Activated CD4-positive, CD25-positive, alpha-beta regulatory T cell (primary cell): ENCODE measurements at places on chromosomes 1 and 21.

- DNase-seq, result no peak
Observed at GRCh38 chr1:8016210-8016894, 9.8 kb downstream of the ERRFI1 start.

GRCh38 chr1:70091811-70092210 lies 113.6 kb downstream of the LRRC40 start:
- DNase-seq, result no peak

- no peak for DNase-seq
Observed at GRCh38 chr1:94738371-94738770, 81.8 kb upstream of the SLC44A3 start.

GRCh38 chr21:34877485-34878128 lies 171.5 kb downstream of the RUNX1 start:
- DNase-seq, result no peak

GRCh38 chr1:16051039-16051438 lies 7.5 kb downstream of the CLCNKB start:
- DNase-seq, result no peak

DNA sequence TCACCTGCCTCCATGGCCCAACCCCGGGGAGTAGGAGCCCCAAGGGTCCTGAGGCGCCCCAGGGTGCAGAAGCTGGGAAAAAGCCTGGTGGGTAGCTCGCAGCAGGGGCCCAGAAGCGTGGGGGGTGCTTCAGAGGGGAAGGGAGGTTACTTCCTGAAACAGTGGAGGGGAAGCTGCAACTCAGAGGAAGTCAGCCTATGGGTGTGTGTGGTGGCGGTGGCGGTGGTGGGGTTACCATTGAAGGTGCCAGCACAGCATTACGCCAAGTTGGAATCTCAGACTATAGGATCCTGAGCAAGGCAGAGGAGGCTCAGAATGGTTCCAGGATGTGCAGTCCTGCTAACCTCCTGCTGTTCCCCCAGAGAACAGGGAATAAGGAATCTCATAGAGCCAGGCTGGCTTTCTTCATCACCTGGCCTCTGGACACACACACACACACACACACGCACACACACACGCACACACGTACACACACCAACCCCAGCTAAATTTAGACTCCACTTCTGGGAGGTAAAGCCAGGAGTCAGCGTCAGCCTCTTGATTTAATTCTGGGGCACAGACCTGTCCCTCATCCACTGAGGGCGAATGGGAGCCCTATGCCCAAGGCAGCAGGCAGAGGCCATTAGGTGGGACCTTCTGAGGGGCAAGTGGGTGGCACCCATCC lies 1.3 kb downstream of the DENND4B start:
- DNase-seq, result peak; percentile 26

GRCh38 chr1:31248276-31248675 lies 8.6 kb upstream of the NKAIN1 start:
- no peak for DNase-seq

- DNase-seq, result no peak
Observed at GRCh38 chr1:185155600-185156287, 1.0 kb downstream of the TRMT1L start.

- DNase-seq, result no peak
Observed at GRCh38 chr1:8194481-8195227, 123.3 kb upstream of the SLC45A1 start.

DNA sequence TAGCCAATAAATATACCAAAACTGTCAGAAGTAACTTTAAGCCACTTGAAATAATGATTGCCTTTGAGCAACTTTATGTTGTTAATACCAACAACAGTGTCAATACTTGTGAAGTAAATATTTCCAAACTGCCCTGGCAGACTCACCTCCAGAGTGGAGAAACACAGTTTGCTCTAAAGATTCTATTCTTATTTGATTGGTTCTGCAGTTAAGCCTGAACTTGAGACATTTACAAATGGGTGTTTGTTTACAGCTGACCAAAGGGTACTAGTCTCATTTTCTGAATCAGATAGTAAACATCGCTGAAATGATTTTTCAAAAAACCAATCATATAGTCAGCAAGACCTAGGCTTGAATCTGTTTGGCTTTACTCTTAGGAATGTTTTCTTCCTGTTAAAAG lies 1.3 kb upstream of the MYOC start:
- DNase-seq, result no peak

- no peak for DNase-seq
Observed at GRCh38 chr1:244214009-244214967, 163.2 kb downstream of the ZBTB18 start.

GRCh38 chr1:51147394-51147793 lies 45.4 kb downstream of the C1orf185 start:
- DNase-seq, result no peak

- peak; percentile 88 for DNase-seq
Observed at GRCh38 chr1:16351994-16352841, at the start of gene FBXO42. TSS of gene FBXO42 (minus strand) at chr1:16352480. CDS start at chr1:16315418, 37,062 bp downstream.

- no peak for DNase-seq
Observed at GRCh38 chr1:227487606-227488005, 75.8 kb upstream of the ZNF678 start.

DNA sequence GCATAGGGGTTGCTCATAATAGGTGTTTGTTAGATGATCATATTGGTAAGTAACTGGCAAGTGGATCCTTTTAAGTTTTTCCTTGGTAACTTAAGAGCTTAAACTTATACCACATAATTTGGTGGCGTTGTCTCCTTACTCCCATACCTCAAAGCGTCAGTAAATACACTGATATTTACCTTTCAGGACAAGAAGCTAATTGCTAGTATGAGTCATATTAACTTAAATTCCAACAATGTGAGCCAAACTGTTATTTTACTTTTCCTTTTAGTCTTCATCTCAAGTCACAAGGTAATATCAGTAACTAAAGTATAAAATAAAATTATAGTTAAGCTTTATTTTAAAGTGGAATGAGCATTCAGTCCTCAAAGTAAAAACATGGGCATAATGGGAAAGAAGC lies 9.0 kb upstream of the SH3GLB1 start:
- DNase-seq, result no peak

- DNase-seq, result no peak
Observed at GRCh38 chr1:214520544-214521165, 30.7 kb downstream of the PTPN14 start.

DNA sequence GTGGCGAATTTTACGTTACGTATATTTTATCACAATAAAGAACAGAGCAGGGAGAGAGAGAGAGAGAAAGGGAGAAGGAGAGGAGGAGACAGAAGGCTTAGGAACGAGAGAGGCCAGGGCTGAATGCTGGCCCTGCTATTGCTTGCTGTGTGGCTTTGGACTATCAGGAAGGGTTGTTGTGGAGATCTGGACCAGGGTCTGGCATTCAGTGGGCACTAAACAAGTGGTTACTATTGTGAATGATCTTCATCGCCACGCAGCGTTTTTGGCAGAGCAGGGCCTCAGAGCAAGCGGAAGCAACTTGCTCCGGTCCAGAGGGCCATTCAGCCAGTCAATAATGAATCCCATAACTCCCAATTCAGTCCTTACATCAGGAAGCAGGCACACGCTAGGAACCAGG lies 26.4 kb downstream of the PIK3C2B start:
- no peak for DNase-seq

- DNase-seq, result no peak
Observed at GRCh38 chr1:16211824-16212223, 628 bp downstream of the ARHGEF19 start.

GRCh38 chr1:15384301-15384901 lies 25.3 kb upstream of the EFHD2 start:
- no peak for DNase-seq

DNA sequence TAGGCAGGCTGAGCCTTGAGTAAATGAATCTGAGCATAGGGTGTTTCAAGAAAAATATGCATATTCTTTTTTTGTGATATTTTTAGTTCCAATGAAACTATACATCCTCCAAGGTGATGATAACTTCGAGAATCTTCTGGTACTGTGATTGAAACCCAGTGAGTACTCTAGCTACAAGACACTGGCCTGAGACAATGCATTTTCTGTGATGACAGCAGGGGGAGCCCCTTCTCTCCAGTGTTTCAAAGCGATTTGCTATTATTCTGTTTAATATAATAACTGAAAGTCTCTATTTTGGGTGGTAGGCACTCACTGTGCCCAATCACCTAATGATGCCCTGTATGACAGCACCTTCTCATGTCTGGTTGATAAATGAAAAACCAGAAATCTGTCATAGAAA lies 12.1 kb downstream of the IRF2BP2 start:
- peak; percentile 39 for DNase-seq

DNA sequence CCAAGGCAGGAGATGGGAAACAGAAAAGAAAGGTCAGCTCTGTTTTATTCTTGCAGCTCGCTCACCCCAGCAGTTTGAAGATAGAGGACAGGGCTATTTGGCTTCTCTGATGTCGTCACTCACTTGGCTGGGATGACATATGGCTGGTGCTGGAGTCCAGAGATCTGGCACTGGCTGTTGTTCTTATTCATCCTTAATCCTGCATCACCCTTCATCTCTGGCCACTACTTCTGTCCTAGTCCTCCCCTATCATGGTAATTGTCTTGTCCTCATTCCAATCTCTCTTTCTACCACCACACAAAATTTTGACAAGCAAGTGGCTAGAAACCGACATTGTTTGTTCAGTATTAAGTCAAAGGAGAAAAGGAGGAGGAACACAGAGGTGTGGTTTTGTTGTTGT lies 103.8 kb upstream of the PDE4B start:
- no peak for DNase-seq

- DNase-seq, result no peak
Observed at GRCh38 chr1:203038217-203038741, 12.0 kb downstream of the PPFIA4 start.

GRCh38 chr1:203586496-203587081 lies 40.0 kb upstream of the ATP2B4 start:
- no peak for DNase-seq

DNA sequence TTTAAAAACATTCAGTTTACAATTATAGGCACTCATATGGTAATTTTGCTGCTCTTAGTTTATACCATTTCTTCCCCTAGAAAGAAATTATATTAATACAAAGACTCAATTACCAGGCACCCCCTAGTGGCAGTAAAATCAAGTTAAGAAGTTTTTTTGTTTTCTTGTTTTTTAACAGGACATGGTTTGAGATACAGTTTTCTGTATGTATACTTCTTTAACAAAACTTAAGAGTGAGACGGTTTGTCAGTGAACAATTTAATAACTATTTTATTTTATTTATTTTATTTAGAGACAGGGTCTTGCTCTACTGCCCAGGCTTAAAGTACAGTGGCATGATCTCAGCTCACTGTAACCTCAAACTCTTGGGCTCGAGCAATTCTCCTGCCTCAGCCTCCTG lies 224.6 kb downstream of the FAF1 start:
- no peak for DNase-seq

DNA sequence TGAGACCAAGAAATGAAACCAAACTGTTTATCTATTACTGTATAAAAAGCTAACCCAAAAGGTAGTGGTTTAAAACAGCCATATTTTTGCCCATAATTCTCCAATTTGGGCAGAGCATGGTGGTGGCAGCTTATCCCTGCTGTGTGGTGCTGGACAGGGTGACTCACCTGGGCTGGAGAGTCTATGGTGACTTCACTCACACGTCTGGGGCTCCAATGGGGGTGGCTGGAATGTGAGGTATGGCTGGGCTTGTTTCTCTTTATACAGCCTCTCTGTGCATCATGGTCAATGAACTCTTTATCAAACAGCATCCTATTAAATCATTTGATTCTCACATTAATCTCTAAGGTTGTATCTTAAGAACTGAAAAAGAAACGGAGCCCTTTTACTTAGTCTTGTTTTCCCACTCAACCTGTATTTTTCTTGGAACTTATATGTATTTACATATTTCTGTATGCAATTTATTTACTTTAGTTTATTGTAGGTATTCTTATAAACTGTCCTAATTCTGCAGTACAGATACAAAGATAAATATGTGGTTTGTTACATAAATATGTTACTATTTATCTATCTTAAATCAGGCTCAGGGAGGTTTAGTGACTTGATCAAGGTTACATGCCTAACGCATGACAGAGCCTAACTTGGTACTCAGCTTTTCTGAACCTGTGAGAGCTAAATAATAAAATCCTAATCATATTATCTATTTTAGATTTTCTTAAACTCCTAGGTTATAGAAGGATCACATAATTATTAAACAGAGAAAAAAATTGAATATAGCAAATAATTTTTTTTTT lies 37.5 kb upstream of the WLS start:
- DNase-seq, result no peak

GRCh38 chr1:88228114-88228513 lies 456.0 kb upstream of the PKN2 start:
- no peak for DNase-seq

GRCh38 chr1:45974541-45975269 lies 157.7 kb downstream of the PIK3R3 start:
- DNase-seq, result no peak

DNA sequence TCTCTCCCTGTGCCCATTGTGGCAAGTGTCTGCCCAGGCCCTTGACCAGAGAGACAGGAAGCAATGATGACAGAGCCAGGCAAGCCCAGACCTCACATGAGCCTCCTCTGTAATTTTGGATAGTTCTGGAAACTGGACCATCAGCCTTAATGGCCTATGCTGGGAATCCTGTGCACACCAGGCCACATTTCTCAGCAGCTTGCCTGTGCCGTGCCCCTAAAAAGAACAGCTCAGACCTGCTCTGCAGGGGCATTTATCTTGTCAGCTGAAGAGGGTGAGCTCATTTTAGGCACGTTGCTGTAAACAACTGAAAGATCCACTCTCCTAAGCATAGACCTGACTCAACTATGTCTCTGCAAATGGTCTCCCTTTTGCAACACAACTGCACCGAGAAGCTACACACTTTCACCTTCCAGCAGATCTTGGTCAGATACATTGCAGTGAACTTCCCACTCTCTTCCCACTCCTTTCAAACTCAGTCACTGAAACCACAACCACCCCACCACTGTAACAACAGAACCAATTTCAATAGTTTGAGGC lies 53.5 kb upstream of the BACH1 start:
- no peak for DNase-seq

DNA sequence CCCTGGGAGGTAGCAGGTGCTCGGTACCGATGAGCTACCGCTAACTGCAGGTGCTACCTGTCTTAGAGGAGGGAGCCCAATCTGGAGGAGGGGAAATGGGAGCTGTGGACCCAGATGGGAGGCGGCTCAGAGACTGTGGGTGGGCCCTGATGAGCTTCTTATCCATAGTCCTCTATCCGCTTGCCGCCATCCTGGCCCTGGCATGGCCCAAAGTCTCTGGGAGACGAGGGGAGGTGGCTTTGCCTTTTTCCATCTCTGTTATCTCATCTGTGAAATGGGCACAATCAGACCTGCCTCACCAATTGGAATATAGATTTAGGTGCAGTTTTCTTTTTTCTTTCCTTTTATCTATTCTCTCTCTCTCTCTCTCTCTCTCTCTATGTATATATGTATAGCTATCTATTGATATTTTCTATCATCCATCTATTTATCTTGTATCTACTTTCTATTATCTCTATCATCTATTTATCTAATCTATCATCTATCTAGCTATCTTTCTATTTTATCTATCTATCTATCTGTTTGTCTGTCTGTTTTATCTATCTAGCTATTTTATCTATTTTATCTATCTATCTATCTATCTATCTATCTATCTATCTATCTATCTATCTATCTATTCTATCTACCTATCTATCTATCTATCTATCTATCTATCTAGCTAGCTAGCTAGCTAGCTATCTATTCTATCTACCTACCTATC lies 16.5 kb downstream of the TNFRSF1B start:
- no peak for DNase-seq
